ENCODE measurements at places on chromosomes 6 and 20.

DNA sequence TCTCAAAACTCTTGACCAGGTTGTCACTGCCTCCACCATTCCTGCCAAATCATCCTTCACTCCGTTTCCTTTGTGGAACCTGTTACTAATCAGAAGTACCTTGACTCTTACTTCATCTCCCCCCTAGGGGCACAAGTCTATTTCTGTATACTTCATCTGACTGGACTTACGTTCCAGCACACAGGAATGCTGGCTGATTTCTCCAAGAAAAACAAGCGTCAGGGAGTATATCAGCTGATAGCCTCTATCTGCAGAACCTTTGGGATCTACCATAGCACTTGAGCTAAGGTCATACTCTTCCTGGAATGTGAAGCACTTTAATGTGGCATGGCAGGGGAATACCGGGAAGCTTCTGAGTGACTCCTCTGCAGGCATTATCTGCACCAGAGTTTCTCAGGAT lies 178.1 kb upstream of the MOCS1 start:
- DNase-seq, result no peak

DNA sequence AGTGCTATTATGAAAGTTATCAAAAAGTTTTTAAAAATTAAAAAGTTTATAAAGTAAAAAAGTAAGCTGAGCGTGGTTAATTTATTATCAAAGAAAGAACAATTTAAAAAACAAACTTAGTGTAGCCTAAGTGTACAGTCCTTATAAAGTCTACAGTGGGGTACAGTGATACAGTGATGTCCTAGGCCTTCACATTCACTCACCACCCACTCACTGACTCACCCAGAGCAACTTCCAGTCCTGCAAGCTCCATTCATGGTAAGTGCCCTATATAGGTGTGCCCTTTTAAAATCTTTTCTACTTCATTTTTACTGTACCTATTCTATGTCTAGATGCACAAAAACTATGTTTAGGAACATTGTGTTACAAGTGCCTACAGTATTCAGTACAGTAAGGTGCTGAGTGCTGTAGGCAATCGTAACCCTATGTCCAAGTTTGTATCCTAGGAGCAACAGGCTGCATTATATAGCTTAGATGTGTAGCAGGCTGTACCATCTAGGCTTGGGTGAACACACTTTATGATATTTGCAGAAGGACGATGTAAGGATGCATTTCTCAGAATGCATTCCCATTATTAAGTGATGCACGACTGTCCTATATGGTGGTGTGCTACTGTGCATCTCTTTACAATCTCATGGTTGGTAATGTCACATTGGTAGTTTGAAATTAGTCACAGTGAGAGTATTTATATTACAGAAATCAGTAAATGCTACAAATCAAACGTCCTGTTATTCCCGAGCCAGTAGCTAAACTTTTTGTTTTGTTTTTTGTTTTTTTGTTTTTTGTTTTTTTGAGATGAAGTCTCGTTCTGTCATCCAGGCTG lies 158.3 kb downstream of the GMPR start:
- DNase-seq, result no peak

DNA sequence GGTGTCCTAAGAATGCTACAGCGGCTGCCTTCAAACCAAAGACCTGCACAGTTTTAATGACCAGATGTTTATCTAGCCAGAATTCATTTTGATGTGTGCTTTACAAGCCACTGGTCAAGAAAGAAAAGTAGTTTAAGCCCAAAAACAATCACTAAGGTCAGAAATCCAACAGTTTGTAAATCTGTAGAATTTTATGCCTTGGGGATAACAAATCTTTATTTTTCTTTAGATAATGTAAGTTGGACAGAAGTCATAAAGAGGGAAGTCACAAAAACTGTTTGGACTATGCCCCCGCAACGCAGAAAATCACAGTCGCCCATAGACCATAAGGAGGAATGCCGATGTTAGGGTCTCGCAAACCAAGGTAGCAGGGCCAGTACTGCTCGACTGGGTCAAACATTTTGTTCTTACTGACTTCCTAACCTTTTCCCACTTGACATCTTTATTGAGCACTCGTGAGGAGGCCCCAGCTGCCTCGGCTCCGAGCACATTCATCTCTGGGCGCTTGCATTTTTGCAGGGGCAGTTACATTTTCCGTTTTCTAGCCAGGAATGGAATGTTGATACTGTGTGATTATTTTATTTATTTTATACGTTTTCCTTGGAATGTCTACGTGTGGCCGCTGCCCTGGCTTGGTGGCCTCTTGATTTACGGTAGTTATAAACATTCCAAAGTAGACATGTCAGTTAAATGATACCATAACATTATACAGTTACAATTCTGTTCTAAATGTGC lies 56.7 kb upstream of the APCDD1L start:
- no peak for DNase-seq

DNA sequence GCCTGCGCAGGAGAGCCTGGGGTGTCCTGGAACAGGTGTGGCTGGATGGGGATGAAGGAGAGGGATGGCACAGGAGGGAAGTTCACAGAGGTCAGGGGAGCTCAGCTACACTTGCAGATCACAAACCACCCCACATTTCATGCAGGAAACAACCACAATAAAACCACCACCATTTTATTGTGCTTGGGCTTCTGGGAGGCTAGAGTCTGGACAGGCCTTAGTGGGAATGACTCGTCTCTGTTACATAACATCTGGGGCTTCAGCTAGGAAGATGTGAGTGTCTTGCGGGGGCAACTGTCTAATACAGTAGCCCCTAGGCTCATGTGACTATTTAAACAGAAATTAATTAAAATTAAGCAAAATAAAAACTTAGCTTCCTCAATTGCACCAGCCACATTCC lies 33.4 kb downstream of the SNX5 start:
- DNase-seq, result no peak

DNA sequence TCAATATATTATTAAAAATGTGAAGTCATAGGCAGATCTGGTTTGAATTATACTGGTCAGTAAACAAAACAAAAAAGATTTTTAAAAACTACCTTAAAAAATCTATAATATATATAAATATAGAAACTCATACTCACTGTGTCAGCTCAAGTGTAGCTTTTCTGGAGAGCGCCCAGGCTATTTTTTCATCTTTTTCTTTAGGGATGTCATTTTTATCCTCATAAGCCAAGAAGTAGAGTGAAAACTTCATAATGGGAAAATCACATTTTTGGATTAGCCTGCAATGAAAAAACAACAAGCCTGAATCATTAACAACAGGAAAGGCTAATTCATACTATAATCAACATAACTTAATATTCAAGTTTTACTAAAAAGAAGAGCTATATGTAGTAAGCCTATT lies 18.7 kb downstream of the GLO1 start:
- DNase-seq, result no peak

DNA sequence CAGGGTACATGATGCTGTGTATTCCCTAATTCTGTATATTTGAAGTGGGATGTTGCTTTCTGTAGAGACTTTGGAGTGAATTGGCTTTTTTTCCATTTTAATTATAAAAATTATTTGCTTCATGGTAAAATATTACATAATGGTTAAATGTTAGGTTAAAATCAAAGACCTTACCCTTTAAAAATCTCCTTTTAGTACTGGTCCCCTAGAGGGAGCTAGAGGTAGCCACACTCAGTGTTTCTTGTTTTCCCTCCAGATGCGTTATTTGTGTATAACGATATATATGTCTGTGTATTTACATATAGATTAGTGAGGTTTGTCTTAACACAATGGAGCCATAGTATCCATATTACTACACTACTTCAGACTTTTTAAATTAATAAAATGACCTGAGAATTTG lies 146.7 kb downstream of the PLCB4 start:
- DNase-seq, result no peak

- no peak for DNase-seq
Observed at GRCh38 chr6:5809450-5809849, 197.3 kb downstream of the NRN1 start.

GRCh38 chr20:40283689-40284088 lies 405.3 kb downstream of the MAFB start:
- DNase-seq, result no peak

GRCh38 chr6:14728396-14729024 lies 517.4 kb upstream of the JARID2 start:
- DNase-seq, result peak; percentile 59

- no peak for DNase-seq
Observed at GRCh38 chr6:131840441-131840840, 32.6 kb downstream of the ENPP1 start.

- no peak for DNase-seq
Observed at GRCh38 chr6:38168699-38169098, 349.2 kb downstream of the ZFAND3 start.

DNA sequence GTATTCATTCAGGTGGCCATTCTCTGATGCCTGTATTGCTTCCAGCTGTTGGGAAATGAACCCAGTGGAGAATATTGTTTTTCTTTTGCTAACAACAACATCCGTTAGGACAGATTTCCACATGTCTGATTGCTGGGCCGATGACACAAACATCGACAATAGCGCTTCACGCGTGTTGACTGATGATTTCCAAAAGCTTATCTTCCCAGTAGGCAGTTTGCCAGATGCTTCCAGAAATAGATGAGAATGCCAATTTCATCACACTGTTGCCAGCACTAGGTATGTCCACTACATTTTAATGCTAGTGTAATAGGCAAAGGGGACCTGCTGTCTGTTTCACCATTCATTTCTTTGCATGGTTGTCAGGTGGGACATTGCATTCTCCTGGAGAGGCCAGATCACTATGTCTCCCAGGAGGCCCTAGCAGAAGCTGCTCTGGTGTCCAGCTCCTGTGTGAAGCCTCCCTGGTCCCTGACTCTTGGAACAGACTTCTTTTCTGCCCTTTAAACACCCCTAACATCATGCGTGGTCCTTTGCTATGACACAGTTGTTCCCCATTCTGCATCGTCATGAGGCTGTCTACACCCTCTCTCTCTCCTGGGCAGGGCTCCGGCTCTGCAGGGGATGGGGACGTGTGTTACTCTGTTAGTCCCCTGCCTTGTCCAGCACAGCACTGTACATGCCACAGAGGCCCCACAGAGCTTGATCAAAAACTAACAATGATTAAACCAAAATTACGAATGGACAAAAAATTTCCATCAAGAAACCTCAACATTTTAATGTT lies 181.6 kb downstream of the CDH26 start:
- DNase-seq, result no peak

Data from fibroblast of gingiva (primary cell).